ENCODE measurements at places on chromosomes 2 and 18. TPM values are rescaled to one million over a fixed set of nuclear protein-coding genes. Genes with fewer than 3 reads are reported as not detected.
A peak's percentile ranks its signal among the peaks of the same experiment; 100 is the strongest.

- peaks cover 24% of the 10 kb centered on the region for H3K36me3 ChIP-seq
- peaks cover 42% of the 10 kb centered on the region for H3K4me1 ChIP-seq
- peak overlapping the region; percentile 76 for H3K4me3 ChIP-seq
- no peaks in the 10 kb centered on the region for H3K27me3 ChIP-seq
Observed at GRCh38 chr2:120346667-120347358, 877 bp downstream of the INHBB start.

The ASPRV1 gene
- 0.30 TPM for total RNA-seq

The LBX2 gene
- 0.76 TPM for total RNA-seq

The CFC1 gene
- not detected for total RNA-seq

All from PC-9 (cell line).